NCI-H748 treated with DMSO at 0.1 percent for 48 hours (cell line): ENCODE measurements at places on chromosomes 6 and 20.

DNA sequence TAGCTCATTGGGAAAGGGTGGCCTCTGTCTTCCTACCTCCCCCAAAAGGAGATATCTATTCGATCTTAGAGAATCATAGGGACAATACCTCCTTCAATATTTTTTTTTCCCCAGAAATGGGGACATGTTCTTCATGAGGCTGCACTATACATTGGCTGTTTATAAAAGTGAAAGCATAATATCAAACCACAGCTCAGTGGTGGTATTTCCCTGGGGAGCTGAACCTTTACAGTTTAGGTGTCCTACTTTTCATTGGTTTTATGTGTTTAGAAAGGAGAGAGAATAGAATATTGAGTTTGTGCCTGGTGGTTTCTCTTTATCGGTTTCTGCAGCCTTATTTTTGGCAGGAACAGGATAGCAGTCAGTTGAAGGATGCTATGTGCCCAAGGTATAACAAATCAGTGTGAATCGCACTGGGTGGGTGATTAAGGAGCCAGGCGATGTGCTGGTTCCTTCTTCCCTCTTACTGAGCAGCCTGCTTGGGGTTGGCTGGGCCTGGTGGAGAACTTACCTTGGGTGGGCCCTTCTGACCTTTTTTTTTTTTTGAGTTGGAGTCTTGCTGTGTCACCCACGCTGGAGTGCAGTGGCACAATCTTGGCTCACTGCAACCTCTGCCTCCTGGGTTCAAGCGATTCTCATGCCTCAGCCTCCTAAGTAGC is 25.2 kb downstream of the UST start:
- no peak for DNase-seq

DNA sequence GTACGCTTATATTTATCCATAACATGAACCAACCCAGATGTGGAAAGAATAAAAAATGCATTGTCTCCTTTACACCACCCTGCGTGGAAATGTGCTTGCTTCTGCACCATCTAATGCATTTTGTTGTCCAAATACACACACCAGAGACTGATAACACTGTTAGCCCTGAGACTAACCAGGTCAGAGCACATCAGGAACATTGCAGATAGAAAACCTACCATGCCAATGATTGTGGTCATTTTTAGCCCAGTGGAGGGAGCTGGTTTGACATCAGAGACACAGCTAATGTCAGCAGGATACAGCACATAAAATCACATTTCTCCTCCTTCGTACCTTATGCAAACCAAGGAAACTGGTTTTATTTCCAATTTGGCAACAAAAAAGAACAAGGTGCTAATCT is 528.7 kb downstream of the DOK5 start:
- peak; percentile 35 for DNase-seq

DNA sequence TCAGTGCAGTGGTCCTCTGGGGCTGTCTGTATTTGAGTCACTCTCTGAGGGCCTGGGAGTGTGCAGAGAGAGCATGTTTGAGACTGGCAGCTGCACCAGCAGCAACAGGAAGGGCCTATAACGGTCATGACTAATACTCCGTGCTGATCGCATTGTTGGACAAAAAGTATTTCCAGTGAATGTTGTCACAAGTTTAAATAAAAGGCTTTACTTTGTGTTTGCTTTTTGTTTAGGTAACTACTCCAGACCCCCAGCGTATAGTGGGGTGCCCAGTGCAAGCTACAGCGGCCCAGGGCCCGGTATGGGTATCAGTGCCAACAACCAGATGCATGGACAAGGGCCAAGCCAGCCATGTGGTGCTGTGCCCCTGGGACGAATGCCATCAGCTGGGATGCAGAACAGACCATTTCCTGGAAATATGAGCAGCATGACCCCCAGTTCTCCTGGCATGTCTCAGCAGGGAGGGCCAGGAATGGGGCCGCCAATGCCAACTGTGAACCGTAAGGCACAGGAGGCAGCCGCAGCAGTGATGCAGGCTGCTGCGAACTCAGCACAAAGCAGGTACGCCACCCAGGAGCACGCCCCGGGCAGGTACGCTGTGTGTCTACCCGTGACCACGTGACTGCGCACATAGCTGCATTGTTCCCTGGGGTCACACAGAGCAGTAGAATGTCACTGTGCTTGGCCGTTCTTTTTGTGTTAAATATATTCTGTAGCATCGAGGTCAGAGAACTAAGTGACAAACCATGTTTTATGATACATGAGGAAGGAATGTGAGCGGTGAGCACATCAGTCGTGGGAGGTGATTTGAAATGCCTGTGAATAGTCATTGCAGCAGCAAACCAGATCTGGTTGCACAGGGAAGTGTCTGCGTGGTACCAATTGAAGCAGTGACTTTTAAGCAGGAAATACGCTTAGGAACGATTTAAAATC is 174.7 kb downstream of the TMEM242 start:
- no peak for DNase-seq

- DNase-seq = no peak
These were observed 128.4 kb upstream of the ESR1 start for GRCh38 chr6:151679081-151679480.
